Stimulated activated CD8-positive, alpha-beta memory T cell treated with anti-CD3 and anti-CD28 coated beads, Interleukin-4, amount 100 ng/mL, for 48 hours (primary cell): ENCODE measurements at places on chromosomes 1 and 21.

- DNase-seq, result no peak
These were observed 33.5 kb downstream of the ACOT7 start for GRCh38 chr1:6360117-6360496.

DNA sequence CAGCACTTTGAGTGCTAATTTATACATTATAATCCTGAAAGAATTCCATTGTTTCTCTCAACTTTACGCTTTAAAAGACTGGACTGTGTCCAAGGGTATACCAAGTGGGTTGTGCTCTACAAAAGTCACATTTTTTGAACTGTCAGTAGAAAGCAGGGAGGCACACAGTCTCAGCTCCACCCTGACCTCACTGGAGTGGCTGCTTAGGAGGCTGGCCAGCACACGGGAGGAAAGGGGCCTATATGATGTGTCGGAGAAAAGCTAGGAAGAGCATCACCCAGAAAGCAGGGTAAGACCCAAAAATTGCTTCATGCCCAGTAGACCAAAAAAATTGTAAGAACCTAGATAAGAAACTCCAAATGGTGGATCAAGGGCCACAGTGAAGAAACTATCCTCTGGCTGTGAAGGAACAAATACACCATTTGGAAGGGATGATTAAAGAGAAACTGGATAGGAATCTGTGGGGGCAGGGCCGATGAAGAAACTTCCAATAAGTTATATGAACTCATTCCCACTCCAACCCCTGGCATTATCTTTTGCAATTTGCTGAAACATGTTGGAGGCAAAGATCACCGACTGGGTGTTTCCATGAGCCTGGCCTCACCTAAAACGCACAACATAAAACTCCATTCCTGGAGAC lies 1.9 kb downstream of the S100A10 start:
- no peak for DNase-seq

DNA sequence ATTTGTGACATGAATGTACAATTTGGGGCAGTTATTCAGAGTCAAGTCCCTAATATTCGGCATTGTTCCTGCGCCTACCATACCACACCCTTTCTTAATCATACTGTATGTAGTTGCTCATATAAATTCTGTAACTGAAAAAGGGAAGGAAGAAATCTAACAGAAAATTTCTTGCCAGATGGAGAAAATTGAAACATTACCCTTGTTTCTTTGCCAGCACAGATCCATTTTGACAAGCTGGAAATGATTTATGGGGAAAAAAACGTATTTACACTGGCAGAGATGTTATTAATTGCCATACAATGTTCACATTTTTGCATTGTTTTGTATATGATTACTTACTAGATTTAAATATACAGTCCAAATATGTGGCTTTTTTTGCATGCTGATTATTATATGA lies 363.8 kb upstream of the PKN2 start:
- no peak for DNase-seq

DNA sequence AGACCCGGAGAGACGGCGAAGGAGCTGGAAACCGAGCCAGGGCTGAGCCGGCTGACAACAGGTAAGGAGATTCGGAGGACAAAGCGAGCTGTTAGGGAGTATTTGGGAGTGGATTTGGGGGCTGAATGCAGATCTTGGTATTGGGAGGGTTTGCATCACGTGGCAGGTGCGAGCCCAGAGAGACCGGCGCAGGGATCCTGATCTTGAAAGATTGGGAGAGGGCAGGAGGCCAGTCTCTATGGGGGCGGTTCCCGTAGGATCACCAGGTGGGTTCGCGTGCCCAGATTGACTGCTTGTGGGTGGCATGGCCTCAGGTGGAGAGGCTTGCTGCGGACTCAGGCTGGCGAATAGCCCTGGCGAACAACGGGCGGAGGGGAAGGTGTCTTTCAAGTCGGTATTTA lies 204 bp downstream of the CIART start:
- DNase-seq, result no peak

- DNase-seq, result no peak
These were observed 526.0 kb upstream of the B3GALT2 start for GRCh38 chr1:193712392-193712791.

DNA sequence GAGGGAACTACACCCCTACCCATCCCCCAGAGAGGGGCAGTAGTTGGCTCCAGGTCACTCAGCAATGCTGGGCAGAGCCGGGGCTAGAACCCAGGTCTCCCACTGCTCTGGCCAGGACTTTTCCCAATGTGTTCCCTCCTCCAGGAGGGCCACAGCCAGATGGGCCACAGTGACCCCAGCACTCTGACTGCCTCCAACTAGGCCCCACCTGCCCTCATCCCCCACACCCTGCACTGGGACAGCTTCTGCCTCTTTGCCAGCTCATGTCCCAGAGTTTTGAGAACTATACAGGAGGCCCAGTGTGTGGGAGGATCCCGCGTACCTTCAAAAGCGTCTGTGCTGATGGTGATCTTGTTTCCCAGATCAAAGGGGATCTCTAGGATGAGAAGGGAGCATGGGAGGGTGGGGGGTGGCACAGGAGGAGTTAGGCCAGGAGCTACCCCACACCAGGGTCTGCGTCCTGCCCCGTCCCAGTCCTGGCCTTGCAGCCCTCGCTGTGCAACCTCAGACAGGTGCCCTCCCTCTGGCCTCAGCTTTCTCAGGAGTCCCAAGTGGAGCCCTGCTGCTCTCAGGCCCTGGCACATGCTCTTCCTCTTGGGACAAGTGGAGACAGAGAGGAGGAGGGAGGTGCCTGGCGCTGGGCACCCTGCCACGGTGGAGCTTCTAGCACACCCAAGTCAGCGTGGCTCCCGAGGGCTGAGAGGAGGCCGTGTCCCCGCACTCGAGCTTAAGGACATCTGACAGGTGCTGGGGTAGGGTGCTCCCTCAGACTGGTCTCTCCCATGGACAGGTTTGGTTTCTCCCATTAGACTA lies 22.0 kb downstream of the MYOM3 start:
- no peak for DNase-seq

- DNase-seq, result no peak
These were observed 14.8 kb upstream of the HEYL start for GRCh38 chr1:39654291-39654690.

- DNase-seq, result no peak
These were observed 72.4 kb downstream of the ELAVL4 start for GRCh38 chr1:50181027-50181663.

- no peak for DNase-seq
These were observed 9.7 kb upstream of the GNG4 start for GRCh38 chr1:235659186-235659771.
